NB4 (cell line): ENCODE measurements at places on chromosomes 3 and 15.
A peak's percentile ranks its signal among the peaks of the same experiment; 100 is the strongest.

DNA sequence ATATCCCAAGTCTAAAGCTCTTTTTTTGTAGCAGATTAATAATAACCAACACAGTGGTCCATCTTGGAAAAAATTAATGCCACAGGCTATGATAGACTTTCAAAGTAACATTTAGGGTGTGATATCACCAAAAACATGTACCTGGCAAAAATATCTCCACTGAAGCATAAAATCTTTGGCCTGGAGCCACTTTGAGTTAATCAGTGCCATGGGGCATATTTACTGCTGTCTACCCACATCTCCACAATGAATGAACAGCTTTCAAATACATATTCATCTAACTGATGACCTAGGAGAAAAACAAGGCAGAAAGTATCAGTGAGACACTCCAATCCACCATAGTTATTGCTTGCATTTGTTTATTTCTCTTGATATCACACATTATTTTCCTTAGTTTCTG is 296.0 kb upstream of the MDFIC2 start:
- no peak for DNase-seq

- peak; percentile 28 for DNase-seq
Observed at GRCh38 chr15:51621155-51621765, 1.3 kb downstream of the DMXL2 start.

- no peak for DNase-seq
Observed at GRCh38 chr15:84910928-84911623, 26.6 kb downstream of the SLC28A1 start.

- peak; percentile 17 for DNase-seq
Observed at GRCh38 chr3:44902628-44903027, 28.2 kb downstream of the TGM4 start.

GRCh38 chr3:152054315-152054714 is 180.9 kb downstream of the SUCNR1 start:
- no peak for DNase-seq
